ENCODE measurements at places on chromosomes 2 and 18.

- DNase-seq: no peak
Measured at GRCh38 chr2:36982467-36982866, 16.1 kb upstream of the STRN start.

DNA sequence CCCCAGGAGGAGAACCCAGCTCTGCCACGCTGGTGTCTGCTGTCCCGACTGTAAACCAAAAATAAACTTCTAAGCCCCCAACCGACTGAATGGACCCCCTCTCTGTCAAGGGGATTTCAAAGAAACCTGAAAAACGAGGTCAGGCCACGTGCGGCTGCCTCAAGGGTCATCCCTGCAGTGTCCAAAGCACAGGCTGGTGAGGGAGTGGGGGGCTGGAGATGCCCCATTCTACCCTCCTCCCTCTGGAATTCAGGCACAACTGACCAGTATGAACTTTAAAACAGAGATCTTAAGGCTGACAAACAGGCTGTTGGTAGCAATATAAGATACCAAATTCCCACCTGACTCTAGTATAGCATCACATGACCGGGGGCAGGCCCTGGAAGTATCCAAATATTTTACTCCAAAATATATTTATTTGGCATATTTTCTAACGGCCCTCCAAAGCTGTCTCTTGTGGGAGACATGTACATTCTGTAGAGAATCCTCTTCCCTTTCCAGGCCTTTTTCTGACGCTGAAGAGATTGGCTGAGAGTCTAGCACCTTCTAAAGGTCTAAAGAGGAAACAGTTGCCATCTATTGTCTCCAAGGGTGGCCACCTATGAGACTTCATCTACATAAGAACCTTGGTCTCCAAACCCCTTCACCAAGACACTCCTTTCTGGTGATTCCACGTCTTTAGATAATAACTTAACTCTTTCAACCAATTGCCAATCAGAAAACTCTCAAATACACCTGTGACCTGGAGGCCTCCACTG lies 40.4 kb upstream of the CTDP1 start:
- no peak for DNase-seq

DNA sequence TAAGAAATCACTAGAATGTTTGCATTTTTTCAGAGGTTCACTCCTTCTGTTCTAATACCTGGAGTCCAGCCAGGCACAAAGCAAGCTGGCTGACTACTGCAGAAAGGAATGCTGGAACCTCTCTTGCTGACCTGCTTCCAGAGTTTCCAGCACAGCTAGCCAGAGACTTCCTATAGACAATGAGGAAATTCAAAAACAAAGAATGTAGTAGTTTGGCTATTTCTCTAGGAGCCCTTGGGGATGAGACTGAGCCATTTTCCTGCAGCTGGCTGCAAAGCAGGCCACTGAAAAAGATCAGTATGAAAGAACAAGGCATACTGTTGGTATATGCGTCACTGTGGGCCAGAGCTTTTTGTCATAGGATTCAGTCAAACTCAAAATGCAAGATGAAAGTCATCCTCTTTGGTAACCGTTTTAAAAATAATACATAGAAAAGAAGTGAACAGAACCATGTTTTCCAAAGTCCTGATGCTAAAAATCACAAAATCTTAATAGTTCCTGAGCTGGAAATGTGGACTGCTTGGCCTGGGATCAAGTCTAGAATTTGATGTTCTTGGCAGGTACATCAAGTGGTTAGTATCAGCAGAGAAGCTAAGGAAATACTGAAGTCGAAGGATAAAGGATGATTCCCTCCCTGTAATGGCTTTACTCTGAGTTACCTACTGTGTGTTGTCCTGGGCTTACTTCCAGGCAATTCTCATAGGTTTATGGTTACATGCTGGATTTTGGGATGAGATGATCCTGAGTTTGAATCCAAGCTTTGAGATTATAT lies 9.0 kb upstream of the DSEL start:
- no peak for DNase-seq

DNA sequence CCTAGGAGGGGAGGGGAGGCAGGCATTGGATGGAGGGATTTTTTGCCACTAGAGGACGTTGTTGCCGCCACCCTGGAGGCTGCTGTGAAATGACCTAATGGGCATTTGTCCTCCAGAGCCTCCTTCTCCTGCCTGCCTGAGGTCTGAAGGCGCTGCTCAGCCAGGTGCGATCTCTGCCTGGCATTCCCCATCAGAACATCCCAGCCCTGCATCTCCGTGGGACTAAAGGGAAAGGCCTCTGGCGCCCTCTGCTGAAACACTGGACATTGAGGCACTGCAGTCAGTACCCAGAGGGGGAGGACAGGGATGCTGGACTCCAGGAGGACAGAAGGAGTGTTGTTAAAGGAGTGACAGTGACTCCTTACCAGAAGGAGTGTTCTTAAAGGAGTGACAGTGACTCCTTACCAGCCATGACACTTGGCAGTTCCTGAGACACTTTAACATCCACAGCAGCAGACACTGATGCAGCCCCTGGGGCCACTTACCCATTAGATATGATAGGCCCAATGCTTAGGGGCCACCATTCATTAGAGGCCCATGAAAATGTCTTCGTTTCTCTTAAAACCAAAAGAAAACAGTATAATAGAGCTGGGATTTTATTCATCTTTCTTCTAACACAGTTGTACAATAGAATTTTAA lies 17.0 kb downstream of the THNSL2 start:
- DNase-seq: no peak

DNA sequence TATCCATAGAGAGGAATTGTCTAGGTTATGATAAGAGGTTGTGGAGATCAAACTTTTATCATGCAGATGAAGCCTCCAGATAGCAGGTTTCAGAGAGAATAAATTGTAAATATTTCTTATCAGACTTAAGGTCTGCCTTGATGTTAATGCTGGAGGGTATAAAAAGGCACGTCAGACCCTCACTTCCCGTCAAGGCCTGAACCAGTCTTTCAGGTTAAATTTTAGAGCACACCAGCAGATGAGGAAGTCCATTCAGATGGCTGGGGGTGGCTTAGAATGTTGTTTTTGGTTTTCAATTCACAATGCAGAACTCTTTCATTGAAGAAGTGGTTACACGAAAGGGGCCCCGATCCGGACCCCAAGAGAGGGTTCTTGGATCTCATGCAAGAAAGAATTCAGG lies 144.4 kb upstream of the FBXO11 start:
- DNase-seq: no peak

GRCh38 chr2:104120171-104120570 lies 733.7 kb upstream of the POU3F3 start:
- DNase-seq: no peak

- peak; percentile 22 for DNase-seq
Measured at GRCh38 chr2:224039080-224039769, at the start of gene SERPINE2. TSS of gene SERPINE2 (minus strand) at chr2:224039286. CDS start at chr2:224001900, 37,386 bp downstream.

DNA sequence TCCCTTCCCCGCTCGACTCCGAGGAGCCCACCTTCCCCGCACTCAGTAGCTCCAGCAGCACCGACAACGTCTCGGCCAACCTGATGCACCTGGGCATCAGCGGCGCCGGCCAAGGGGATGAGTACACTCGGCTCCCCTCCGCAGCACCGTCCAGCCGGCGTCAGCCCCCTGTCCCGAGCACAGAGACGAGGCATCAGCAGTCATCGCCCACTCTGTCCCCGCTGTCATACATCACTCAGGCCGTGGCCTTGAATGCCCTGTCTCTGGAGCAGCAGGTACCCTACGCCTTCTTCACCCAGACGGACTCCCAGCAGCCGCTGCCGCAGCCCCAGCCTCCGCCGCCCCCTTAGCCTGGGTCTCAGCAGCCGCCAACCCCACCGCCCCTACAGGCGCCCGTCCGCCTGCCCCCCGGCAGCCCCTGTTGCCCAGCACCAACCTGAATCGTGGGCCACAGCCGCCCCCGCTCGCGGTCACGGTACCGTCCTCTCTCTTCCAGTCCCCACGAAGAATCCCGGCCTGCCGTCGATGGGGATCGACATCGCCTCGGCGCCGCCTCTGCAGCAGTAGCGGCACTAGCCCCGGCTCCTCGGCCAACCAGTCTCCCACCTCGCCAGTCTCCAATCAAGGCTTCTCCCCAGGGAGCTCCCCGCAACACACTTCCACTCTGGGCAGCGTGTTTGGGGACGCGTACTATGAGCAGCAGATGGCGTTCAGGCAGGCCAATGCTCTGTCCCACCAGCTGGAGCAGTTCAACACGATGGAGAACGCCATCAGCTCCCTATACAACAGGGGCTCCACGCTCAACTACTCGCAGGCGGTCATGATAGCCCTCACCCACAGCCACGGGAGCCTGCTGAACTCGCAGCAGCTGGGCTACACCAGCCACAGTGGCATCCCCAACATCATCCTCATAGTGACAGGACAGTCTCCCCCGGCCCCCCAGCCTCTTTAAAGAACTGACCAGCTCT lies 1195.9 kb upstream of the CHAC2 start:
- DNase-seq: no peak

- no peak for DNase-seq
Measured at GRCh38 chr2:72236445-72237067, 88.9 kb upstream of the CYP26B1 start.

- DNase-seq: no peak
Measured at GRCh38 chr18:67367540-67367939, 149.0 kb downstream of the DSEL start.

GRCh38 chr18:36296650-36297416 lies 680 bp upstream of the FHOD3 start:
- no peak for DNase-seq

GRCh38 chr2:56017784-56018183 lies 94.2 kb upstream of the EFEMP1 start:
- no peak for DNase-seq

DNA sequence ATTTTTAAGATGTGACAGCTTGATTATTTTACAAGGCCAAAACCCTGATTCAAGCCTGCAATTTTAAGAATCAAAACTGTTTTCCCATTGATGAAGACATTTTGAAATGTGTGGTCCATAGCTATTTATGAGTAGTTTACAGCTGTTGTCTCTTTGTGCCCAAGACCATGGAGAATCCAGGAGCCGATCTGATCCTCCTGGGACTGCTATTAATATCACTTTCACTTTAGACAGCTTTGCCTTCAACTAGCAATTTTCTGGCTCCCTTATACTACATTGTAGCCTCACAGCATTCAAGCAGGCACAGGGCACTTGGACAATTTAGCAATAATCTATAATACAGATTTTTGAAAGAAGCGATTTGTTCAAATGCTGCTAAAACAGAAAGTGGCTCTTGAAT lies 172.9 kb downstream of the SLC8A1 start:
- DNase-seq: no peak

- no peak for DNase-seq
Measured at GRCh38 chr2:231300722-231301076, 94.8 kb upstream of the B3GNT7 start.

DNA sequence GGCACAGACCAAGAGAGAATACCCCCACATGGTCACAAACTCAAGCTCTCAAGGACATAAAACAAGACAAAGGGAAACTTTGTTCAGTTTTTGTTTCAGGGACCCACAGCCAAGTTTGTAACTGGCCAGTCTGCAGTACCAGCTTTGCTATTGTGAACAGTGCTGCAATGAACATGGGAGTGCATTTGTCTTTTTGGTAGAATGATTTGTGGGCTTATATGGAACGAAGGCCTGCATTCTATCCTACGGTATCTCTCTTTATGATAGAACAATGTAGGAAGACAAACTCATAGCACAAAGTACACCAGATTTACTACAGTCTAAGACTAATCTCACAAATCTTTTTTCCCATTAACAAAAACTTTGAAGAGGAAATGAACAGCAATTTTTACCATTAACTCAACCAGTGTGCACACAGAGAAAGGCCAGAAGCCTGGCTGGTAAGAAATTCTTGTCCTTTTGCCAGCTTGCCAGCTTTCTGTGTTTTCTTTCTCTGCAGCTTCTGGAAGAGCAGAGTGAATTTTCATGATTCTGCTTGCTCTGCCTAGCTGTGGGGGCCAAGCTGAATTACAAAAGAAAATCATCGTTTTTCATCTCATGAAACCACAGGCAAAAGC lies 37.1 kb upstream of the FEZ2 start:
- DNase-seq: no peak

GRCh38 chr18:41012194-41012593 lies 942.8 kb upstream of the PIK3C3 start:
- DNase-seq: no peak

GRCh38 chr18:55573386-55573785 lies 14.6 kb downstream of the TCF4 start:
- no peak for DNase-seq

- DNase-seq: no peak
Measured at GRCh38 chr2:214730800-214731407, 78.6 kb downstream of the BARD1 start.

DNA sequence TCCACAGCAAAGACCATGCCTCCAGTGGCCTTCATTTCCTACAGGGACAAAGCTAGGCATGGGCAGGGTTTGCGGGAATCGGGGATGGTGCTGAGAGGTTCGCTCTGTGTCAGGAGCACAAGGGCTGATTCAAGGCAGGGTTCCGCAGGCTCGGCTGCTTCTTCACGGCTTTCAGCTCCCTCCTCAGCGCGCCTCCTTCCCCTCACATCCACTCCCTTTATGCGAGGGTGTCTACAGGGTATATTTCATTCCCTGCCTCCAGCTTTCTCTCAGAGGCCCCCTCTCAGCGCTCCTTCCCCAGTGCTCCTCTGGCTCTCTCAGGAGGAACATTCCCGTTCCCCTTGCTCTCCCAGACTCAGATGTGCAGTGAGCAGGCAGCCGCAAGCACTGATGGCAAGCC lies 78.7 kb upstream of the ASB18 start:
- no peak for DNase-seq

DNA sequence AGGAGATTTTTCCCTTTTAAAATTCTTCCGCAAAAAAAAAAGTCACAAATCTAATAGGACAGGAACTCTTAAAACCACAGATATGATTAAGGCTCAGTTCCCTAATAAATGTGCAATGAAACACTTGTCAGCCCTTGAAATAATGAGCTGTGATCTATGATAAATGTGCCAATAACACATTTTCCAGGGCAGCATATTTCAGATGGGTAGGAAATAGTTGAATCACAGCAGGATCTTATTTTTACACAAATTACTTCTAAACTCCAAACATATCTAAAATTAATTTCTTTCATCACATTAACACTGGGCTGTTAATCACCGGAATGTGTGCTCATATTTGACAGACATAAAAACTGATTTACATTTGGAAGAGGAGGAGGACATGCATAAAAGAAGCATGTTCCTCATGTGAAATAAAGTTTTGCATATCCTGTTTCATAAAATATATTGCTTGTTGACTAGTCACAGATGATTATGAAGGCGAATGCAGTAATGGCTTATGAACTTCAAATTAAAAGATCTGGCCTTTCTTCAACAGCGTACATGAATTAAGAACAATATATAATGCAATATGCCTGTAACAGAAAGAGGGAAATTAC lies 281.4 kb downstream of the PAX3 start:
- no peak for DNase-seq

GRCh38 chr2:148876595-148877402 lies 1.8 kb downstream of the KIF5C start:
- peak; percentile 44 for DNase-seq

GRCh38 chr2:64400733-64401528 lies 53.0 kb upstream of the LGALSL start:
- no peak for DNase-seq

GRCh38 chr2:234905547-234906265 lies 46.1 kb upstream of the SH3BP4 start:
- DNase-seq: no peak

- DNase-seq: no peak
Measured at GRCh38 chr2:229947544-229947943, 25.2 kb downstream of the FBXO36 start.
